Motor neuron (in vitro differentiated cells): ENCODE measurements at places on chromosomes 6 and 20. TPM values are rescaled to one million over a fixed set of nuclear protein-coding genes. Genes with fewer than 3 reads are reported as not detected.

DNA sequence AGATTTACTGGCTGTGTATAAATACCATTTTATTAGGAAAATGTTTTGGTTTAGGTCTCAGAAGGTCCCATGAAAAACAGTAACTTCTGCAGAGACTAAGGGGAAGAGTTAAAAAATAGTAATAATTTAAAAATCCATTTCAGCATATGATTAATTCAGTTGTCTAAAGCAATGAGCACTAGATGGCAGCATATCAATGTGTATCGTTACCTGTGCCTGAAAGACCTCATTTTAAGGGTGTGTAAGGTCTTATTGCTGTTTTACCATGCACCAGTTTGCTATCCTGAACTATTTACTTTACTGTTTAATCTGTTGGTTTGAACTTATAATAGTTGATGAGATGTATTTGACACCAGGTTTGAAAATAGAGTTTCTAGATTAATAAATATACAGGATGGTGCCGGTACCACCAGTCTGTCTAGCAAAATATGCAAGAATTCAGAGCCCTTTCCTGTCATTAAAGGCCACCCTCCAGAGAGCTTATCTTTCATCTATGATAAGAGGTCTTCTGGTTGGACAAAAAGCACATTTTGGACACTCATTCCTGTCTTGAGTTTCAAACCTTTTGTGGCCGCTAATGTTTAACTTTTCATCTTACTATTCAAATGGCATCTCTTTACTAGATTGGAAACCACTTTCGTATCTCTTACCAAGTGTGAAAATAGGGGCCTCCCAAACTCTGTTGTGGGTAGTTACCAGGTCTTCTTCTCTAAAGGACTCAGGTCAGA lies 8.9 kb upstream of the AHI1 start:
- peak; percentile 82 for ATAC-seq

- ATAC-seq: no peak
Measured at GRCh38 chr6:67127041-67127440, 1420.0 kb upstream of the EYS start.

GRCh38 chr6:154569156-154569862 lies 58.8 kb upstream of the CNKSR3 start:
- no peak for ATAC-seq

Gene HLA-DRA
- 0.40 TPM in 1 of 2 replicates, not detected in the other for total RNA-seq

- no peak for ATAC-seq
Measured at GRCh38 chr20:58014628-58015315, 213.7 kb downstream of the ANKRD60 start.

GRCh38 chr6:139262519-139263300 lies 29.1 kb downstream of the TXLNB start:
- ATAC-seq: no peak

Gene NHLRC1
- total RNA-seq: 1.4 and 2.0 TPM in 2 replicates

DNA sequence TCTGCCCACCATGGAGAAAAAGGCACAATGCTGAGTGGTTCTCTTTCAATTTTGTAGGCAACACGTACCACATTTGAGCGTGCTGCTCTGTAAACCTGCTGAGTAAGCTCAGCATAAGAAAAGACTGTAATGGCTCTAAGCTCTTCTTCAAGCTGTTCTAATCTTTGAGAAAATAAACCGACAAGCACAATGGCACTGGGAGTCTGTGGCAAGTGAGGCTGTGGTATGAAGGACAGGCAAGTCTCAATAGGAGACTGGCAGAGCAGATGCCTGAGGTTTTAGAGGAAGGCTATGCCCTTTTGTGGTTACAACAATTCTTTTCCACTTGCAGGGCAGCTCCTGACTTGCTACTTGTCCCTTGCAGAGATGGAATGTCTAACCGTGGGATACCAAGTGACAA lies 136.7 kb upstream of the EXOC2 start:
- ATAC-seq: no peak

- no peak for ATAC-seq
Measured at GRCh38 chr6:119821380-119821779, 471.8 kb upstream of the MAN1A1 start.

Gene LAMP5
- 2.1 and 4.5 TPM in 2 replicates for total RNA-seq

GRCh38 chr6:8436966-8437365 lies 1.6 kb upstream of the SLC35B3 start:
- ATAC-seq: no peak

Gene RAD21L1
- not detected in 2 replicates for total RNA-seq

Gene NTSR1
- 0.61 and 0.86 TPM in 2 replicates for total RNA-seq

DNA sequence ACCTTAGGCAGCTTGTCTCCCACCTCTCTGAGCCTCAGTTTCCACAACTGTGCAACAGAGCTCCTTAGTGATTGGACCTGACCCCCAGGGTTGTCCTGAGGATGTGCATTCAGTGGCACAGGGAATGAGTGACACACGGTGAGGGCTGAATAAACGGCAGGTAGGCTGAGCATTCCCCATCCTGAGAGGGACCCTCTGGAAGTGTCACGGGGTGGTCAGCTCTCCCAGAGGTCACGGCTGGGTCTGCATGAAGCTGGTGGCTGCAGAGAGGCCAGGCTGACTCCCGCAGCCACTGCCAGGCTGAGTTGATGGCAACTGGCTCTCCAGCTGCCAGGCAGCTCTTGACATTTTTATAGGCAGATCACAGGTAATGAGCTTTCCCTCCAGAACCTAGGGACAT lies 42.5 kb downstream of the CD40 start:
- no peak for ATAC-seq

DNA sequence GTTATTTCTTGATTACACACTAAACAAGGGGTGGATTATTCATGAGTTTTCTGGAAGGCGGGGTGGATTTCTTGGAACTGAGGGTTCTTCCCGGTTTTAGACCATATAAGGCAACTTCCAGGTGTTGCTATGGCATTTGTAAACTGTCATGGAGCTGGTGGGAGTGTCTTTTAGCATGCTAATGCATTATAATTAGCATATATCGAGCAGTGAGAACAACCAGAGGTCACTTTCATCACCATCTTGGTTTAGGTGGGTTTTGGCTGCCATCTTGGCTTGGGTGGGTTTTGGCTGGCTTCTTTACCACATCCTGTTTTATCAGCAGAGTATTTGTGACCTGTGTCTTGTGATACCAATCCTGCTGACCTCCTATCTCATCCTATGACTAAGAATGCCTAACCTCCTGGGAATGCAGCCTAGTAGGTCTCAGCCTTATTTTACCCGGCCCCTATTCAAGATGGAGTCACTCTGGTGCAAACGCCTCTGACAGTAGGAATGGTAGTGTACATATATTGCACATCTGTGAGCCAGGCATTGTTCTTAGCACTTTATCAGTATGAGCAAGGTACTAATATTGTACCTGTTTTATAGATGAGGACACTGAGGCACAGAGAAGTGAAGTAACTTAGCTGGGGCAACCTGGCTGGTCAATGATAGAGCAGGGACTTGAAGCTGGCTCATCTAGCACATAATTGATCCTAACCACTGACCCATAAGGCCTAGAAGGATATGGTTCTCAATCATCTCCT lies 203.7 kb downstream of the NFATC2 start:
- ATAC-seq: peak; percentile 84

- ATAC-seq: no peak
Measured at GRCh38 chr20:40578961-40579360, 110.1 kb downstream of the MAFB start.
